Amygdala (tissue), 56 donors: ENCODE measurements at places on chromosomes 3 and 15.

GRCh38 chr3:47890828-47891612, 88.1 kb downstream of the DHX30 start:
- DNase-seq = peak; percentile 10

GRCh38 chr3:121698901-121699300, 38.2 kb upstream of the HCLS1 start:
- no peak for DNase-seq

DNA sequence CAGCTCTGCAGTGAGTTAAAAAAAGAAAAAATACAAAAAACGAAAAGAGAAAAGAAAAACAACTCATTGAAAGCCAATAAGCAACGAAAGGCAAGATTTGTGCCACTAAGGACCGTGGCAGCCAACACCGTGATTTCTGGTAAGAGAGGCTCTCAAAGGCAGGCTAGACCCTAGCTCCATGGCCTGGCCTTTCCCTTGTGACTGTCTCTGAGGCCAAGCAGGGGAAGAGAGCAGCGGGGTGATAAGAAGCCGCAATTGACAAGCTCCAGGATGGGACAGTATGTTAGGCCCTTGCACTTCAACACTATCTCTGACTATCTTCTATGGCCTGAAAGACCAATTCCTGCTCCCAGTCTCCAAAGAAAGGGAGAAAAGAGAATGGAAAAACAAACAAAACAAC, 12.4 kb downstream of the APOD start:
- DNase-seq = no peak

- no peak for DNase-seq
These were observed 87.8 kb downstream of the ADCY5 start for GRCh38 chr3:123361071-123361470.

GRCh38 chr15:78538358-78538757, 1.9 kb upstream of the PSMA4 start:
- no peak for DNase-seq

DNA sequence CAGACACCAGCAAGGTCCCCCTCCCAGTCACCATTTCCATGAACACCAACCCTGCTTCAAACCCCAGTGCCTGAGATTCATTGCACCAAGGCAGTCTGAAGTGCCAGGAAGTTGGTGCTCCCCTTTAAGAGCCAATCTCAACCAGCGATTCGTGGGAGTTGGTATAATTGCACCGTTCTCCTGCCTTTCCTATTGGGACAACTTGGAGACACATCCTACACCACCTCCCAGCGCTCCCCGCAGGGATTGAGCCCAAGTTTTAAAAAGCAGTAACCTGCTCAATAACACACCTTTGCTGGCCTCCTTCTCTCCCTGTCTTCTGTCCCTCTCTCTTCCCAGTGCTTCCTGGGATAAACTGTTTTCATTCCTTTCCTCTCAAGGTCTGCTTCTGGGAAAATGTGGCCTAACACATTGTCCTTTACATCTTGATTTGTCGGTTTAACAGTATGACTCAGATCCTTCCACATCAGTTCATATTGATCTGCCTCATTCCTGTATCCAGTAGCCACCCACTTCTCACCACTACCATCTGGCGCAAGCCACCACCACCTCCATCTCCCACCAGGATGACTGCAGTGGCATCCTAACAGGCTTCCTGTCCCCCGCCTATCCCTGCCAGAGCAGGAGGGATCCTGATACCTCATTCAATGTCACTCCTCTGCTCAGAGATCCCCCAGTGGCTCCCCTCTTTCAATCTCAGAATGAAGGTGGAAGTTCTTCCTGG, 37.8 kb upstream of the HRH1 start:
- DNase-seq = no peak

GRCh38 chr15:60536314-60536713, 57.4 kb upstream of the ICE2 start:
- DNase-seq = no peak

DNA sequence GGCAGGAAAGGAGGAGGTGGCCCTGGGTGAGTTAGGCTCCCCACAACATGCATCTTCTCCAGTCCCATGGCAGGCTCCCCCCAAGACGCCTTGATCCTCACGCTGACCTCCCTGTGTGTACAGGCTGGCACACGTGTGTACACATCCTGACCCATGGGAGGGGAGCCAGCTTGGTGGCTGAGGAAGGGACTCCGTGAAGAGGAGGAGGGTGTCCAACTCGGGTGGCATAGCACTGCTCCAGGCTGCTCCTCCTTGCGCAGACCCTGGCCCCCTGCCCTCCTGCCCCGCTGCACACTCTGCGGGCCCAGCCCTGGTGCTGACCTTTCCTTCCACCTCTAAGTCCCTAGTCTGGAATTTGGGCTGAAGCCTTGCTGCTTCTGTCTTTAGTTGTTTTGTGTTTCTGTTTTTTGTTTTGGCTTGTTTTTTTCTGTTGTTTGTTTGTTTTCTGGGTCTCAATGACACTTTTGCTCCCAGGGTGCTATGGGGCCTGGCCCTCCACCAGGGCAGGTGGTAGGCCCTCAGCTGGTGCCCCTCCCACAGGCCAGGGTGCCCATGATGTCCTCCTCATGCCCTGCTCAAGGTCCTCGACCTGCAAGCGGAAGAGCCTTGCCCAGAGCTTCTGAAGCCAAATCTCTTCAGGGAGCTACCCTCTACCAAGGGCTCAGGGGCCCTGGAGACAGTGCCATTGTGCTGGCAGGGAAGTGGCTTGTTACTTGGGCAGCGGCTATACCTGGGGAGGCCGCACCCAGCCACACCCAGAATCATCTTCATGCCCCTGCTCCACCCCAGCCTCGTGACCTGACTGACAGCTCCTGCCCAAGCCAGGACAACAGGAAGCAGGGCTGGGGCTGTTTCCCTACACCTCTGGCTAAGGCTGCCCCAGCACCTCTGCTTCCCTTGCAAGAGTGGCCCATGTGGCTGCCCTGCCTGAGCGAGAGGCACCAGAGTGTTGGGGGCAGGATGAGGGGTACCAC, 5.1 kb downstream of the EPHB3 start:
- no peak for DNase-seq

- DNase-seq = no peak
These were observed 69.0 kb downstream of the RAB7A start for GRCh38 chr3:128794770-128795649.

DNA sequence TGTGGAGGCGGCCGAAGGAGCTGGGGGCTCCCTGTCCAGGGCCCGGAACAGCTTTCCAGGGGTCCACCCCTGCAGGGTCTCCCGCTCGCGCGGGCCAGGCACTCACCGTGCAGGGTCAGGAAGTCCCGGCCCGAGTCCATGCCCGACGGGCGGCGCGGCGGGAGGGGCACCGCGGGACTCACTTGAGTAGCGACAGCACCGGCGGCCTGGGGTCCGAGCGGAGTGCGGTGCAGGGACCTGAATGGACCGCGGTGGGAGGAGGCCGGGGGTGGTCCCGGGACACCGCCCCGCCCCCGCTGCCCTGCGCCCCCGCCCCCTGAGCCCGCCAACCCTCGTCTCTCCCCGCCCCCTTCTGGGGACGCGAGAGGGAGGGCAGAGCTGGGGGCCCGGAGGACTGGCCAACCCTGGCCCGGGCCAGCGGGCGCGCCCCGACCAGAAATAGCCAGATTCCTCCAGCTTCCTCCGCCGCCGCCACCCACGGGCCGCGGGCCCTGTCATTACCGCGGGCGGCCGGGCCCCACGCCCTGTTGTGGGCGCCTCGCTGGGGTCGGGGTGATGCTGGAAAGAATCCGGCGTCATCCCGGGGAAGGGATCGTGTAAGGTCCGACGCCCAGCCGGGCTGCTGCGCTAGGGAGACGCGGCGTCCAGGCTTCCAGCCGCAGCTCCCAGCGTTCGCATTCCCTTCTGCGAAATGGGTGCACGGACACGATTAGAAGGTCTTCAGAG, at the start of gene PLCD1:
TSS of gene PLCD1 (minus strand) at position 243 of the 726 bp plus-strand sequence. CDS start at position 140, 103 bp downstream.
- DNase-seq = no peak

DNA sequence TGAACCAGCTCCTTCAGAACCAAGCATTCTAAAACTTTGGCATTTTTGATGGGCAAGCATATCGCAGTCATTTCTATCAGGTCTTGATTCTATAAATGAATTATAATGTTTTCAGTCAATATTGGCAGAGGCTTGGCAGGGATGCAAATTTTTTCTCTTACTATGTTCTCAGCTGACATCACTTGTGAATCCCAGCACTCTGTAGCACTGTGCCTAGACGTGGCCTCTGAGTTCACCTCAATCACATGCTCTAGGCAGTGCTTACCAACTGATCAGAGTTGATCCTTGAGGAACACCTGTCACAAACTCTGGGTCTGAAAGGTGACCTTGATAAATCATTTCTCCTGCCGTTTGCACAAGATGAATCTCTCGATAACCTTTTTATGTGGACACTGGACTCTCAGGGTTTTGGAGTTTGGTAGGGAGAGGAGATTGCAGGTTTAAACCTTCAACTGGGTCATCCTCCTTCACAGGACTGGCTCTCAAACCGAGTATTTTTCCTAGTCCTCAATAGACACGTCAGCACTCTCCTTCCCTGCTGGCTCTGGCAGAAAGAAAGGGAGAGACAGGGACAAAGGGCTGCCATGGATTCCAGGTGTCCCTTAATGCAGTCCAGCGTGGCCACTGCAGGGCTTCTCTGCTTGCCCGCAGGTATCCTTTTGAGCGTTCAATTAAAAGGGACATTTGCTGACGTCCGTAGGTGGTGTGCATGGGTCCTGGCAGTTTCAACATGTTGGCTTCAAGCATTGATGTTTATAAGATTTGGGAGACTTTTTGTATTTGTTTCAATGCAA, 222.3 kb upstream of the CMC1 start:
- no peak for DNase-seq

GRCh38 chr3:197878427-197878826, 71.6 kb upstream of the RPL35A start:
- no peak for DNase-seq

GRCh38 chr15:50979041-50979440, 70.6 kb downstream of the AP4E1 start:
- no peak for DNase-seq

- no peak for DNase-seq
These were observed 38.6 kb upstream of the TTC14 start for GRCh38 chr3:180563406-180563805.

DNA sequence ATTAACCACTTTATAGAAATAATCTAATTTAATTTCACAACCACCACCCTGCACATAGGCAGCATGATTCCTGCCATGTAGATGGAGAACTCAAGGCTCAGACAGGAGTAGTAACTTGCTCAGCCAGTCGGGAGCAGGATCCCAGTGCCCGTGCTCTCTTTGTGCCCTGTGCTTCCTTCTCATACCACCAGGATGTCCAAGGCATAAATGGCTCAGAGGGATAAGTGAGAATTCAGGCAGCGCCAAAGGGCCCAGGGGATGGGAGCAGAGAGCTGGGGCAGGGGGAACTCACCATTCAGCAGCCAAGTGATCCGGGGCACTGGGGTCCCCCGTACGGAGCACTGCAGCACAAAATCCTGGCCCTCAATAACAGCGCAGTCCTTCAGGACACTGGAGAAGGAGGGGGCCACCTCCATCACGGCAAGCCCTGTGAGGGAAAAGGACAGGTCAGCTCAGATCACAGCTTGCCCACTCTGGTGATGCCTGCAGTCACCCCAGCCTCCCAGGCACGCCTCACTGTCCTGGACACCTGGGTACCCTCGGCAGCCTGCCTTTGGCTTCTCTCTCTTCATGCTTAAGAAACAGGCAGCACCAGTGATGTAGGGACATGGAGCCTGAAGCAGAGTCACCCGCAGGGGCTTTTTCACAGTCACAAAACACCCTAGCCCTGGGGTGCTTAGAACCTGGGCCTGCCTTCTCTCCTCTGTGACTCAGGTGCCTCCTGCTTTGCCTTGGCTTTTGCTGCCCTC, 141.0 kb upstream of the HACD2 start:
- no peak for DNase-seq

GRCh38 chr3:61451841-61452240, 109.5 kb upstream of the PTPRG start:
- no peak for DNase-seq

- no peak for DNase-seq
These were observed 260.2 kb downstream of the EPHA6 start for GRCh38 chr3:97074546-97074945.

GRCh38 chr3:8589880-8590556, 54.6 kb downstream of the SSUH2 start:
- no peak for DNase-seq

DNA sequence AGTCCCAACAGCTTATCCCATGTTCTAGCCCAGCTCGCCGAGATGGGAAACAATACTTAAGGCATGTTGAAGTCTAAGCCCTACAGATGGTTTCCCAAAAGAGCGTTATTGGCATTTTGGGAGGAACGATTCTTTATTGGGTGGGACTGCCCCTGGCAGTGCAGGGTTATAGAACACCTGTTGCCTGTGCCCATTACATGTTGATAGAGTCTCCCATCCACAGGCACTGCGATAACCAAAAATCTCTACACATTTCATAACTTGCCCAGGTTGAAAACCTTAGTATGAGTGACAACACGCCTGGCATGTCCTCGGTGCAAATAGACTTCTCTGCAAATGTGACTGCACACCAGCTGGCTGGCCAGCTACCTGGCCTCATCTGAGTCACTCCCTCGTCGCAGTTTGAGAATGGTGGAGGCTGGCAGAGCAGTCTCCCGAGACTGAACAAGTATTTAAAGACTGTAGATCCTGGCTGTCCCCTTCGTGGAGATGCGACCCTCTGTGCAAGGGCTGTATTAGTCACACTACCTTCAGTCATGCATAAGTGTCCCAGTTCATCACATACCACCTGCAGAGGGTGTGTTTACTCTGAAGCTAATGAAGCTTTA, 18.7 kb downstream of the ZNF80 start:
- DNase-seq = no peak

- DNase-seq = no peak
These were observed 93.9 kb upstream of the RPL32 start for GRCh38 chr3:12935023-12935860.

DNA sequence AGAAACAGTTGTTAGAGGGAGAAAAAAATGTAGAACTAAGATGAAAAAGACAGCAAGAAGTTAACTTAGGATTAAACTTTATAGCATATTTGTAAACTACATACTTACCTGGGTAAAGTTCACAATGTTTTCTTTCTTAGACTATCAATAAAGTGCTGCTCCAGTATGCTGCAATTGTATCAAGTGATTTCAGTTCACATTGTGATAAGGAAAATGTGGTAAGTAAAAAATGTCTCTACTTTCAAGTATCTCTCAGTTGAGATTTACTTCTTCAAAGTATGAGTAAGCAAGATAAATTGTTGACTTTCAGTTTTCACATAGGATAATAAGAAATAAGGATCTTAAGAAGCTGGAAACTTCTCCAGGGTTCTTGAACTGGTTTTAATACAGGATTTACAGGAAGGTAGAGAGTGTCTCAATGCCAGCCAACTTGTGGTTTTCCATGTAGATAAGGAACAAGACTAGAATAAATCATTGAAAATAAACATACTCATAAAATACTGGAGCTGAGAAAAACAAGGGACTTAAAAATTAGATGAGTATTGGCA, 528.8 kb downstream of the UNC13C start:
- no peak for DNase-seq

GRCh38 chr3:194269610-194270145, 81.5 kb downstream of the CPN2 start:
- peak; percentile 23 for DNase-seq

- DNase-seq = no peak
These were observed 528 bp upstream of the NIT2 start for GRCh38 chr3:100333970-100334487.

- DNase-seq = no peak
These were observed 5.4 kb downstream of the H1-8 start for GRCh38 chr3:129548104-129548965.
